NCI-H82 (cell line): ENCODE measurements at places on chromosomes 1 and 21.

DNA sequence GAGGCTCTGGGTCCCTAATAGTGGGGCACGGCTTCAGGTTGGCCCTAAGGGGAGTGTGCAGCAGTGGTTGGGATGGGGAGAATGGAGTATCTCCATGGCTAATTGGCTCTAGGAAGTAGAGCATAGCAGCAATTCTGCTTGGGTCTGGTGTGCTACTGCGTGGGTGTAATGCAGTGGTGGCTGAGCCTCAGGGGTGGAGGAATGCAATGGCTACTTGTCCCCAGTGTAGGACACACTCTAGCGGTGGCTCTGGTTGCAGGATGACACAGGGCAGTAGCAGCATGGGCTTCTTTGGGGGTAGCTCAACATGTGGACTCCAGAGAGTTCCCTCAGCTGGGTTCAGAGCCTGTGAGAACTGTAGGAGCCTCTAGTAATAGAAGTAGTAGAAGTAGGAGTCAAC is 91.2 kb upstream of the FAM78B start:
- no peak for DNase-seq

DNA sequence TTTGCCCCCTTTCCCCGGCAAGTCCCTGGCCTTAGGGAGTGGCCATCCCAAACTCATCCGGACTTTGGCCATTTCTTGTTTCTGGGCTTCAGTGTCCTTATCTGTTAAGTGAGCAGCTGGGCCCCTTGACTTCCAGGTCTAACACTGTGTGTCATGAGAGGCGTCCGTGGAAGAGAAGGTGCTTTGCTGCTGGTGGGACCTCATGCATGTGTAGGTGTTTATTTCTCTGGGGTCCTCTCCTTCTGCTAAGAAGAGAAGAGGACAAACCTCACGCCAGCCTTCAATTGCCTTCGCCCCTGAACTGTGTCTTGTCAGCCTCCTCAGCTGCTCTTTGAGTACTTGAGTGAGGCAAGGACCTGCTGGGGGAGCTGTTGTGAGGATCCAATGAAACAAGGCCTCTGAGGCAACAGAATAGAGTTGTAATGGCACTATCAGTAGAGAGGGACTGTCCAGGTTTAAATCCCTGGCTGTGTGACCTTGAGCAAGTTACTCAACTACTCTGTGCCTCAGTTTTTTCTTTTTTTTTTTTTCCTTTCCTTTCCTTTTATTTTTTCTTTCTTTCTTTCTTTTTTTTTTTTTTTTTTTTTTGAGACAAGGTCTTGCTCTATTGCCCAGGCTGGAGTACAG is 72.5 kb downstream of the RUNX3 start:
- peak; percentile 13 for DNase-seq

DNA sequence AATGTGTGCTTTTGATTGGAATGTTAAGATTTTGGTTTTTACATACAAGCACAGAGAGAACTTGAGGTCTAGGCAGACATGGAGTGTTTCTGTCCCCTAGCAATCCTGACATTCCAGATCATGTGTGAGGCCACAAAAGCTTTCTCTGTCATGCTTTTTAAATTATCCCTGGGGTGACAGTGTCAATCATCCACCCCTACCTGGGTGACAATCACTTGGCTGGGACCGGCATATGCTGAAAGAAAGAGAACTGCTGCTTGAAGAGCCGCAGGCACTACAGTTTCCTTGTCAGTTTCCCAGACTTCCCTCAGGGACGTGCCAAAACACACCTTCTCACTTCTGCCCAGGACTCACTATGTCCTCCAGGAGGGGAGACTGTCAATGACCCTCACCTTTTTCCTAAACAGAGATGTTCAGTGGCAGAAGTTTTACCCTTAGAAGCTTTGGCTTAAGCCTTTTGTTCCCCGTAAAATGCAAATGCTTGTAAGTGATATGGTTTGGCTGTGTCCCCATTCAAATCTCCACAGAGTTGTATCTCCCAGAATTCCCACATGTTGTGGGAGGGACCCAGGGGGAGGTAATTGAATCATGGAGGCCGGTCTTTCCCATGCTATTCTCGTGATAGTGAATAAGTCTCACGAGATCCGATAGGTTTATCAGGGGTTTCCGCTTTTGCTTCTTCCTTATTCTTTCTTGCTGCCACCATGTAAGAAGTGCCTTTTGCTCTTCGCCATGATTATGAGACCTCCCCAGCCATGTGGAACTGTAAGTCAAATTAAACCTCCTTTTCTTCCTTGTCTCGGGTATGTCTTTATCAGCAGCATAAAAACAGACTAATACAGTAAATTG is 217.4 kb downstream of the FGGY start:
- no peak for DNase-seq

GRCh38 chr1:177302357-177303044 is 131.7 kb downstream of the BRINP2 start:
- no peak for DNase-seq

DNA sequence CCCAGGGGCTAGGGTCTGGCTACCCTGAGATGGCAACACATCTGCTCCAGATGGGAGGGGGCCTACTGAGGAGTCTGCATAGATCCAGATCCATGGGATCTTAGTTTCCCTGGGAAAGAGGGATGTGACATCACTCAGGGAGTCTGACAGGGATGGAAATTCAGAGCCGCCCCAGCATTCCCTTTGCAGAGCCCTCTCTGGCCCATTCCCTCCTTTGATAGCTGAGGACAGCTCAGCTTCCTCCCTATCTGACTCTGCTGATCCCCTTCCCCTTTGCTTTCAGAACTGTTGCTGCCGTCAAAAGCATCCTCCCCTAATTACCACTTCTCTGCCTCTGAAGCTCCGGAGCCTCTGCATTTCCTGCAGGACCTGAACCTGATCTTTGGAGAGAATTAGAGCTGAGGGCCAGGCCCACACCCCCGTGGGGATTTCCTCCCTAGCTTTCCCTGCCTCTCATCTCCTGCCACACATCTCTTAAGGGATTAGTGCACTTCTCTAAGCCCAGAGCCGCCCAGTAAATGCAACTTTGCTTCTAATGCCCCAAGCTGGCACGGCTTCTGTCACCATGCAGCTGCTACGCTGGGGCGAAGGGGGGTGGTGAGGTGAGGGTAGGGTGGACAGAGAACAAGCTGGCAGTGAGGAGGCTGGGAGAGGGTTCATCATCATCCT is 9.5 kb upstream of the ASCL5 start:
- DNase-seq: peak; percentile 97

DNA sequence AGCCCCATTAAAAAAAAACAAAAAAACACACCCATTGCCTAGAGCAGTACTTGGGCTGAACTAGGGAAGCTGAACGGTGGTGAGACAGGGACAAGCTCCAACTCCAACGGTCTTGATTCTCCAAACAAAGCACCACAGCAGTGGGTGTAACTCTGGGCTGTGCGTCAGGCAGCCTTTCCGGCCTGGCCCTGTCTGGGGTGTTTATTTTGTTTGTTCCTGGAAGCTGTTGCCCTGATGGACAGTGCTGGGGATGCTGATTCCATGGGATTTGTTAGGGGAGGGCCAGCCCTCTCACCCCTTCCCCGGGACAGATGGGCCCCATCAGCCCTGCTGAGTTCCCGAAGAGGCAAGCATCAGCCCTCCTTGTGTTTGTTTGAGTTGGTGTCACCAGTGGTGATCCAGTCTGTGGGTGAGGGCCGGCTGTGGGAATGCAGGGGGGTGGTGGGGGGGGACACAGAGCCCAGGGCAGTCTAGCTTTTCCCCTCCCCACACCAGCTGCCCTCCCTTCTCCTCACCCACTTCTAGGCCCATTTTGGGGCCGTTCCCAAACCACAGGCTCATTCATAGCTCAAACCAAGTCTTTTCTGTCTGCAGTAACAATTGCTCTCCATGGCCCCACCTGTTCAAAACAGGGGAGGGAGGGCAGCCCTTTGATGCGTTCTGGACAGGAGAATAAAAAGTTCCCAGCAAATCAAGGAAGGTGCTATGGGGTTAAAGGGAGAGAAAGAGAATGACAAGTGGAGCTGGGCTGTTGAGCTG is 4.5 kb downstream of the WNT2B start:
- DNase-seq: no peak

GRCh38 chr1:202133001-202133400 is 10.3 kb downstream of the GPR37L1 start:
- no peak for DNase-seq

DNA sequence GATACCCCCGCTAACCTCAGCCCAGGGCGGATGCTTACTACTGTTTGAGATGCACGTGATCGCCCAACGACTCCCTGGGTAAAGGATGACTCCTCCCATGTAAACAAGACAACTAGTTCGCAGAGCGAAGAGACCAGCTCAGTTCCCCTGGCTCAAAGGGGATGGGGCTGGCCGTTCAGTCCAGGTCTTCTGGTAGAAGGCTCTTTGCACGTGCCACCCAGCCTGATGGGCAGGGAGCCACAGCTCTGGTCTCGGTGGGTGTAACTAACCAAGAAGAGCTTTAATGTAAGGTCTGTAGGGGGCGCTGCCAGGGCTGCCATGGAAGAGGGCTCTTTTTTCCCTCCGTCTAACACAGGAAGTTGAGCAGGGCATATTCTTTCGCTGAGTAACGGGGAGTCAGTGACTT is 49.4 kb upstream of the PARP1 start:
- DNase-seq: peak; percentile 39

GRCh38 chr1:100799954-100800612 is 80.5 kb downstream of the VCAM1 start:
- DNase-seq: no peak

- peak; percentile 83 for DNase-seq
Measured at GRCh38 chr1:87325982-87326738, 2.5 kb upstream of the LMO4 start.

DNA sequence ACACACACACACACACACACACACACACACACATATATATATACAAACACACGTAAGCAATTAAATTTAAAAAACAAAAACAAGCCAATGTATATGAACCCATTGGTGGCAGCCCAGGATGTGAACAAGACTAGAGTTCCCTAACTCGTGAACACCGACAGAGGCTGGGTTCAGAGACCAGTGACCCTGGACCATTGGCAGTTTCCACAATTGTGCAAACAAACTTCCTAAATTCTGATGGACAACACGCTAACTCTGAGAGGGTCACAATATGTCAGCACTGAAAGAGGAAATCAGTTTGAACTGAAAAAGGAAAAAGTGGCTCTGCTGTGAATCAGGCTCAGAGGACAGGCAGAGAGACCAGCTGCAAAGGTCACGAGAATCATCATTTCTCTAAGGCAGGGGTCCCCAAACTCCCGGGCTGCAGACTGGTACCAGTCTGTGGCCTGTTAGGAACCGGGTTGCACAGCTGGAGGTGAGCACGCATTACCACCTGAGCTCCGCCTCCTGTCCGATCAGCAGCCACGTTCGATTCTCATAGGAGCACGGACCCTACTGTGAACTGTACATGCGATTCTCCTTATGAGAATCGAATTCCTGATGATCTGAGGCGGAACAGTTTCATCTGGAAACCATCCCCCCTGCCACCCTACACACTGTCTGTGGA is 50.5 kb upstream of the ERO1B start:
- DNase-seq: no peak

- no peak for DNase-seq
Measured at GRCh38 chr1:237789619-237790018, 101.1 kb downstream of the ZP4 start.

GRCh38 chr1:162701286-162701685 is 69.0 kb downstream of the DDR2 start:
- peak; percentile 79 for DNase-seq

DNA sequence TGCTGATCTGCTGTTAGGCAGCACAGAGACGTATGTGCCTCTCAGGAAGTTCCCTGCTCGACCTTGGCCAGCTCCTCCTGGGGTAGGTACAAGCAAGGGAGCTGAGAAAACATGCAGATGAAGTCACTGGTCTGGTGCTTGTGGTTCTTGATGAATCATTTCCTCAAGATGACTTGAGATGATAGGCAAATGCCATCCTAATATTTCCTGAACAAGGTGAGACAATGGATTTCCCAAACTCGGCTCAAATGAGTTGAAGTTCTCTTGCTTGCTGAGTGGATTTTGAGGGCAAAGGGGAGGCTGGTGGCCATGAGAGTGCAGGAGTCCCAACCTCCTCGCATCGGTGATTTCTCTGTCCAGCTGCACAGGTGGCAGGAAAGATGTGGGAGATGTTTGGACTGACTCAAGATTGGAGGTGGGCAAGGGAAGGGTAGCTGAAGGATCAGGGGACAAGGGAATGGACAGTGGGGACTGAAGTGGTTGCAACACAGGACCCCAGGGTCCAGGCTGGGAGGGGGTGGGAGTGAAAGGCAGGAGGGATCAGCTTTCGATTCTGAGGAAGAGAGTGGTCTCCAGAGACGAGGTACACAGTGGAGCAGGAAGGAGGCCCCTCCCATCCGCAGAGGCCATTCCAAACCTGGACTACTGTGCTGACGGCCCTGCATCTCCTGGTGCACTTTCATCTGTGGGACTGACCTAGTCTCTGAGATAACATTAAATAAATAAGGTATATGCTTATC is 63.9 kb downstream of the CAPN2 start:
- DNase-seq: no peak

GRCh38 chr1:29524285-29525065 is 288.2 kb downstream of the PTPRU start:
- DNase-seq: peak; percentile 21

GRCh38 chr1:208433971-208434370 is 189.8 kb upstream of the PLXNA2 start:
- no peak for DNase-seq

DNA sequence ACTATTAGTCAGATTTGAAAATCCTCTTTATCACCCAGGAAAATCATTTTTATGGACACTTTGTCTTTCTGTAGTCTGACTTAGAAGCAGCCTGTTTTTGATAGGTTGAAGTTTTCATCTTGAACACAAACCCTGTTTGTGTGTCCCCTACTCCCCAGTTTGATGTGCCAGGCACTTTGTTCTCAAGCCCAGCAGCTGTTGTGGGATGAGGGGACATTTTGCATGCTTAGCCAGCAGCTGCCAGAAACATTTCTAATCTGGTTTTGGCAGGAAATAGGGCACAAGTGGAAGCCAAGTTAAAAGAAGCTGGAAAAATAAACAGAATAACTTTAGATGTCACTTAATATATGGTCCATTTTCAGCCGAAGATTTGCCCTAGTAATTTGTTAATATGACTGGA is 29.9 kb downstream of the ACTN2 start:
- DNase-seq: peak; percentile 21

GRCh38 chr1:225446981-225447615 is 19.3 kb upstream of the LBR start:
- no peak for DNase-seq

DNA sequence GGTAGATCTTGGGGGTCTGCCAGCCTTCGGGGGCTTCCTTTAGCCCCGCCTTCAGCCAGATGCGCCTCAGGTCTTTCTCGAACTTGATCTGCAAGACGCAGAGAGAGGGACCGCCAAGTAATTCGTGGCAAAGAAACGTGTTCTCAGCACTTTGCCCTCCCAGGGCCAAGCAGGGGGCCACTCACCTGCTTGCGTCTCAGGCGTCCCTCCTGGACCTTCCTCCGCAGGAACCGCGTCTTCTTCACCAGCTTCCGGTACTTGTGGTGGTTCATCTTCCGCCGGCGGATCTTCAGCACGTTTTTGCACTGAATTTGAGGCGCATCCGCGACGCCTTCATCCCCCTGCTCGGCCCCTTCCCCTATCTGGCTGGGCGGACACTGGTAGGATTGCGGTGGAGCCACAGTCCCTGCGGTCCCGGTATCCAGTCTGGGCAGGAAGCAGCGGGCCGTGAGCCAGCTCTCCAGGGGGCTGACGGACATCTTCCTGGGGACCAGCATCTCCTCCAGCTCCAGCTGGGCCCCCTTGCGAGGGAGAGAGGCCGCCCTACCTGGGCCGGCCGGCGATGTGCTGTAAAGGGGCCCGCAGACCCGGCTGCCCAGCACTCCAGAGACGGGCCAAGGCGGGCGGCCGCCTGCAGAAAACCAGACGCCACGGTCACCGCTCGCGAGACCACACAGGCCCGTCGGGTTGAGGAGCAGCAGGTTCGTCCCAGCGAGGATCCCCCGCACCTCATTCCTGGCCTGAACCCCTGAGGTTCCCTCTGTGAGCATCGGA is 1.0 kb downstream of the AURKAIP1 start:
- no peak for DNase-seq

- DNase-seq: peak; percentile 15
Measured at GRCh38 chr21:16842696-16843035, 670.2 kb upstream of the CXADR start.
